ENCODE measurements at places on chromosomes 11 and 22.
A peak's percentile ranks its signal among the peaks of the same experiment; 100 is the strongest.

- DNase-seq: no peak
These were observed 179.9 kb upstream of the PLET1 start for GRCh38 chr11:112440518-112440917.

DNA sequence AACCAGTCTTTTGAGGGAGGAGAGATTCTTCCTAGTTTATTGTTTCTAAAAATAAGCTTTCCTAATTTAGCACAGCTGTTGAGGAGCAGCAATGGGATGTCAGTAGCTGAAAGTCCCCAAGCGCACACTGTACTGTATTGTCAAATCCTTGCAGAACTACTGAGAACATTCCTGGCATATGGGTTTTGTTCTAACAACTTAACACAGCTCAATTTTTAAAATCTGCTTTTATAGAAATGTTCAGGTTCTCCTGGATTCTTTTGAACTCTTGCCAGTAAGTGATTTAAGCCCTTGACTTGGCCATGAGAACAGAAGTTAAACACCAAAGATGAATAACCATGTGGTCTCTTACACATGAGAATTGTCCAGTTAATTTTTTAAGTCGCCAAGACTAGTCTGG is 218.6 kb downstream of the FAT3 start:
- no peak for DNase-seq

DNA sequence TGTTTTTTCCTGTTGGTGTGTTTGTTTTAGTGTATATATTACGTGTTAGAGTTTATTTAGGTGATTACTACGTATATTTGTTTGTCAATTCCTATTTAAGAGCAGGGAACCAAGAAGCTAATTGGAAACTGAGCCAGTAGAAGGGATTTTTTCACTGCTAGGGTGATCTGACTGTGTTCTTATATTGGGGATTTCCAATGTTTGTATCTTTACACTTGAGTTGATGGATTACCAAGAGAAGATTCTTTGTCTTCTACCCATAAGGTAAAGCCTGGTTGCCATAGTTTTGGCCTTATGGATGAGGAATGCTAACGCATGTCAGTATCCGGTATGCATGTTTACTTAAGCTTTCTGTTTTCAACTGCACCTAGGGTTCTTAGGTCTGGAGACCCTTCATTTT is 35.6 kb downstream of the SIK2 start:
- DNase-seq: no peak

DNA sequence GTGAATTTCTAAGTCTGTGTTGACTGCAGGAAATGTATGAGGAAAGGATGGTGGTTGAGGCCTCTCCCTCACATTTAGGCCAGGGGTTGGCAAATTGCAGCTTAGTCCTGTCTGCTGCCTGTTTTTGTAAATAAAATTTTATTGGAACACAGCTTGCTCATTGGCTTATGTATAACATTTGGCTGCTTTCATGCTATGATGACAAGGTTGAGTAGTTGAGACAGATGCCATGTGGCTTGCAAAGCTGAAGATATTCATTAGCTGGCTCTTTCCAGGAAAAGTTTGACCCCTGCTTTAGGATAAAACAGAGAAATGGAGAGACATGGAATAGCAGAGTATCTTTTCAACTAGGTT is 46.2 kb downstream of the BCR start:
- DNase-seq: no peak

- no peak for DNase-seq
These were observed 30.1 kb downstream of the SYT9 start for GRCh38 chr11:7281809-7282208.

DNA sequence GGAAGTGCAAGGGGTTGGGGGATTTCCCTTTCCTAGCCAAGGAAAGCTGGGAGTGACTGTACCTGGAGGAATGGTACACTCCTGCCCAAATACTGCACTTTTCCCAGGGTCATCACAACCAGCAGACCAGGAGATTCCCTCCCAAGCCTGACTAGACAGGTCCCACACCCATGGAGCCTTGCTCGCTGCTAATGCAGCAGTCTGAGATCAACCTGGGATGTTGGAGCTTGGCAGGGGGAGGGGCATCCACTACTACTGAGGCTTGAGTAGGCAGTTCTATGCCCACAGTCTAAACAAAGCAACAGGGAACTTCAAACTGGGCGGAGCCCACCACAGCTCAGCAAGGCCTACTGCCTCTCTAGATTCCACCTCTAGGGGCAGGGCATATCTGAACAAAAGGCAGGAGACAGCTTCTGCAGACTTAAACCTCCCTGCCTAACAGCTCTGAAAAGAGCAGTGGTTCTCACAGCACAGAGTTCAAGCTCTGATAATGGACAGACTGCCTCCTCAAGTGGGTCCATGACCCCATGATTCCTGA is 58.5 kb downstream of the SLC22A9 start:
- peak; percentile 13 for DNase-seq

- no peak for DNase-seq
These were observed 115.7 kb downstream of the WNT7B start for GRCh38 chr22:45861259-45861658.

- no peak for DNase-seq
These were observed 11.1 kb downstream of the IGHMBP2 start for GRCh38 chr11:68914761-68915160.

DNA sequence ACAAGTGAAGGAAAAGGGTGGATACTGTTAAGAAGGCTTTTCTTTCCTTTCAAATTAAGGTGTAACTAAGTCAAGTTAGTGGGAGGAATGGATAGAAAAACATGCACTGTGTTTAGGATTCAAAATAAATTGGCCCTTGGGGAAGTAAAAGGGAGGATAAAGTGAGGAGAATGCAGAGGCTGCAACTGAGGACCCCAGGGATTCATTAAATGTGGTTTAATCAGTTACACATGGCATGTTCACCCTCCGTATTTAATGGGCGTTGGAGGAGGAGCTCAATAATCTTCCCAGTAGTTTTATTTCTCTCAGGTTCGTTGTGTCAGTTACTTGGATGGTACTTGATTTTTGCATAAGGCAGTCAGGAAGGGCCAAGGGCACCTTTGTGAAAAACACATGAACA is 966.3 kb downstream of the JRKL start:
- no peak for DNase-seq

DNA sequence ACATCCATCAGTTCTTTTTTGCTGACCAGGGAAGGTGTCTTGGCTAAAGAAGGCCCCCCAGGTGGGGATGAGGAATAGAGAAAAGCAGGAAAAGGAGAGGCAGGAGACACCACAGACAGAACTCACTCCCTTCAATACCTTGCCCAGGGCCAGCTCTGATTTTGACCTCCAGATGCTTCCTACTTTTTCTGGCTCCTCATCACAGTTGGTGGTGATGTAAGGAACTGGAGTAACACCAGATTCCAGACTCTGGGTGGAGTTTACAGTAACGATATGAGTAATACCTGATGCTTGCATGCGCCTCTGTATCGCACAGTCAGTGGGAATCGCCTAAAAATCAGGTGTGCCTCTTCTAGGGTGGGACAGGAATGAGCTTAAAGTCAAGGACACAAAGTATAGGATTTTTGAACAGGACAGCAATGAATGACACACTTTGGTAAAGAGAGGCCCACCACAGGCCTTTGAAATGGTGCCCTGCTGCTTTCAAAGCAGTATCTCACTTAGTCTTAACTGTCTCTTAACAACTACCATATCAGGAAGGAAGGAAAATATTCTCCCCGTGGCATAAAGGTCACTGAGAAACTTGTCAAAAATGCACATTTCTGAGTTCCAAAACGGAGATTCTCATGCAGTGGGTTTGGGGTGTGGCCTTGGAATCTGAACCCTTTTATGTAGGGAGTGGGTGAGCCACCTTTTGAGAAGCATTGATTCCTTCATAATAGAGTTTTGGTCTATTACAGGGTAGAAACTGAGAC is 140.8 kb downstream of the SNX19 start:
- DNase-seq: no peak

DNA sequence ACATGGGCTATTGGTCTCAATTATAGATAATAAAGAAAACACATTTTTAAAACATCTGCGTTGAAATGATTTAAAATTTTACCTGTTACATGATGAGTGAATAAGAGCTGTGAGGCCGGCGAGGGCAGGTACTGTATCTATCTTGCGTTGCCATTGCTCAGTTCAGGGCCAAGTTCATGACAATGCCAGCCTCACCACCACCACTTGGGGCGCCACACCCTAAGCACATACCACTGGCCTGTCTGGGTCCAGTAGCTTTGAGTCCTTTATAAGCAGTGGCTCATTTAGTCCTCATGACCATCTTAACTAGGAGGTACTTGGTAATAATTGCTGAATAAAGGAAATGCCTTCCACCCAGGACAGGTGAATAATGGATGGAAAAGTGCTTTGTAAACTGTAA is 14.5 kb upstream of the MB start:
- peak; percentile 60 for DNase-seq

GRCh38 chr22:36211237-36211861 is 9.7 kb upstream of the APOL4 start:
- DNase-seq: no peak

- DNase-seq: no peak
These were observed 593.5 kb upstream of the FAT3 start for GRCh38 chr11:91630916-91631673.

GRCh38 chr11:120123946-120124345 is 14.0 kb downstream of the TRIM29 start:
- no peak for DNase-seq

- no peak for DNase-seq
These were observed 5.8 kb upstream of the MS4A18 start for GRCh38 chr11:60718524-60719316.

GRCh38 chr11:35346472-35347156 is 72.7 kb downstream of the SLC1A2 start:
- no peak for DNase-seq

DNA sequence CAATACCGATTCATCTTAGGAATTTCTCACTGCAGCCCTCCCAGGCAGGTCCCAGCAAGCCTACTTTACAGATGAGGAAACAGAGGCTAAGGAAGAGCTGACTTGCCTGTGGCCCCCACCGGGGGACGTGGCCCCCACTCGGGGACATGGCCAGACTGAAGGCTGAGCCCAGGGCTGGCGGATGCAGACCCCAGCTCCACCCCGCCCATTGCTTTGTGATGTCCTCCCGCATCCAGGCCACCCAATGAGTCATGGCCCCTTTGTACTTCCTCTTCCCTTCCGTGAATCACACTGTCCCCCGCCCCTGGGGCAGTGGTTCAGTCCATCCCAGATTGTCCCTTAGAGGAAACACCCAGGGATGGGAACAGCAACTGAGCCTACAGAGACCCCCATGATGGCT is 116.0 kb upstream of the ANO1 start:
- no peak for DNase-seq

DNA sequence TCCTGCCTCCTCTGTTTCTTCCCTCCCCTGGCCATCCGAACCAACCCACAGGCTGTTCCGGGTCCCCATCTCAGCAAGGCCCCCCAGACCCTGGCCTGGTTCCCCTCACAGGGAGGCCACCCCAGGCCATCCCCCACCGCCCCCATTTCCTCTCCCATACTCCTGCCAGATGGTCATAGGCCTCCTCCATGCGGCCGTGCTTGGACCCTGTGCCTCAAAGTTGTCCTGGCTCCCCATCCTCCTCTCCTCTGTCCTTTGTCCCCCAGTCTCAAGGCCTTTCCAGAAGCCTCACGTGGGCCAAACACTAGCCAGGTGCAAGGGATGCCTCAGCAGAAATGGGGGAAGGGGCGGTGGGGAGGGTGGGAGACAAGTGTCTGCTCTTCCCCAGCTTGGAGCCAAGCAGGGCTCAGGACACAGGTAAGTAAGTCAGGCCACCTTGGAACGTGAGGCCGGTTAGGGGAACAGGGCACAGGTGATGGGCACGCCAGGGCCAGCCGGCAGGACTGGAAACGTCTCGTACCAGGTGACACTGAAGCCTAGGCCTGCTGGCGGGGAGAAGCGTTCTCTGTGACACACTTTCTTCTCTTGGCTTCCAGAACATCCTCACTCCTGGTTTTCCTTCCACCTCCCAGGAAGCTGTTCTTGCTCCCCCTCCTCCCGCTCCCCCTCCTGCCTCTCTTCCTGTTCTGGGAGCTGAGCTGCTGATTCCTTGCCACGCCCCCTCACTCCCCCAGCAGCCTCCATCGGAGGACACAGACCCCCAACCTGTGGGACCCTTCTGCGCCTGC is 31.5 kb upstream of the SLC22A12 start:
- no peak for DNase-seq

GRCh38 chr11:917426-917825 is 6.8 kb upstream of the CHID1 start:
- DNase-seq: no peak

GRCh38 chr11:25943031-25943430 is 388.9 kb upstream of the ANO3 start:
- DNase-seq: no peak

DNA sequence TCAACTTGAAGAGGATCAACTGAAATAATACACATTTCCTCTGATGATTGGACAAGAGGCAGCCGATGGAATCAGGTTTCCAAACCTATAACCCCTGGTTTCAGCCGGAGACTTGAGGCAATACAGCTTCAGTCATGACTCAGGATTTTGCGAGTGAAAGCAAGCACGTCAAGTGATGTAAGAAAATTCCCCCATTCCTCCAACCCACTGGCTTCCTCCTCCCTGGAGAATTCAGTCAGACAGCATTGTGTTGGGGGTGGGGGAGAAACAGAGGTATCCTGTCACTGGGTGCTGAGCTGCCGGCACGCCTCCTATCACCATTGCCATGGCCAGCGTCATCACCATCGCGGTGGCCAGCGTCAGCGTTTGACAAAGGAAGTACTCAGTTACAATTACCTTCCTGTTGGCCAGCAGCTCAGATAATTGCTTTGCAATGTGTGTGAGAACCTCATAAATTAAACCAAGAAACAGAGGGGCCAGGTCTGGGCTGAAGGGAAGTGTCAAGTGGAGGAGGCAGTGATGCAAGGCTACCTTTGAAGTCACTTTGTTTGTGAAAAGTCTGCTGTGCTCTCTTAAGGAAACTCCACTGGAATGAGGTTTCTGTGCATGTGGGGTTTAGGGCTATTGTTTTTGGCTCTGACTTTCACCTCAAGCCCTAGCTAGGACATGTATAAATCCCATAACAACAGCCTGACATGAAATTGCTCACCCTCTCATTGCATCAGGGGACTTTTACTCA is 50.2 kb downstream of the LIF start:
- DNase-seq: peak; percentile 84

DNA sequence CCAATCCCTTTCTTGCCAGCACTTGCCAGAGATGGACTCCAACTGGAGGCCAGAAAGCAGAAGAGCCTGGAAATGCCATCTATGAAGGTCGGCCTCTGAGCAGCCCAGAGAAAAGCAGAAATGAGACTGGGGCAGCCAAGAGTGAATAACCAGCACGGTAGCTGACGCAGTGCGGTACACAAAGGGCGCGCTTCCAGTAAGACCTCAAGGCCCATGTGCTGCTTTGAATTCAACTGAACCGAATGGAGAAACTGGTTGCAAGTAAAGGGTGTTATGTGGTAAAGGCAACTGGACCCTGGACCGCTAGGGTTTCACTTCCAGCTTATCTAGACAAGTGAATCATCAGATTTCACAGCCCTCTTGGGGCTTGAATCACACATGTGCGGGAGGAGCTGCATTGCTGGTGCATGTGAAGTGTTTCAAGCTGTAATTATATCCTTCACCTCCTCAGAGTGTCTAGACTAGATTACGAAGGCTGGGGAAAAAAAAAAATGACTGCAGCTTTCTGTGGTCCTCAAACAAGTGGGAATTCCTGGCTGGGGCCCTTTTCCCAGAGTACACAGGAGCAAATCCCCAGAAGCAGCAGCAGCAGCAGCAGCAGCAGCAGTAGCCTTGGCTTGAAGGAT is 128.9 kb downstream of the CCDC34 start:
- DNase-seq: peak; percentile 82

- no peak for DNase-seq
These were observed 5.3 kb downstream of the KCNQ1OT1 start for GRCh38 chr11:2694495-2694894.

GRCh38 chr11:120611581-120611980 is 100.0 kb downstream of the GRIK4 start:
- no peak for DNase-seq
